Stimulated activated CD4-positive, alpha-beta T cell treated with anti-CD3 and anti-CD28 coated beads, Interleukin-4, amount 100 ng/mL, for 4 hours (primary cell): ENCODE measurements at places on chromosomes 3 and 15.

DNA sequence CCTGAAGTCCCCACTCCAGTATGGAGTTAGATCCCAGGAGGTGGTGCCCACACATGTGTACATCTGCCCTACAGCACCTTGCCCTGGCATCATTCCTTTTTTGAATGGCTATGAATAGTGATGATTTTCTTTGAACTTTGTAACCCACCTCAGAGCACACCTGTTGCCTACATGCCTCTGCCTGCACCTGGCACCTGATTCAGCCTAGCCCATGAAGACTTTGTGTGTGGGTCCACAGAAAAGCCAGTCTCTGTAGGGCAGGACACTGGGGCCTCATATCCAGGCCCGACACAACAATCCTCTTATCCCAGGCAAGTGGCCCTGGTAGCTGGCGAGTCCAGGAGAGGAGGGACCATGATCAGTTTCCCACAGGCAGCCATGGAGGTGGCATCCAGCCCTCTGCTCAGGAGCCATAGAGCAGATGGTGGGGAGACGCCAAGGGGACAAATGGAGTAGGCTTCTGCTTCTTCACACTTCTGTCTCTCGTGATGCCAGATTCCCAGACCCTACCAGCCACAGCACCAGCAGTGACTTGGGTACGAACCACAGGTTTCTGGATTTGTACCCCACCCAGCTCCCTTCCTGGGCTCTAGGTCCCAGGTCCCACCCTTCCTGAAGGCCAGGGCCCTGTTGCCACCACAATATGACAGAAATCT, 230.7 kb downstream of the UACA start:
- no peak for DNase-seq

- DNase-seq, result no peak
Observed at GRCh38 chr15:65962187-65962586, 92.9 kb downstream of the RAB11A start.

DNA sequence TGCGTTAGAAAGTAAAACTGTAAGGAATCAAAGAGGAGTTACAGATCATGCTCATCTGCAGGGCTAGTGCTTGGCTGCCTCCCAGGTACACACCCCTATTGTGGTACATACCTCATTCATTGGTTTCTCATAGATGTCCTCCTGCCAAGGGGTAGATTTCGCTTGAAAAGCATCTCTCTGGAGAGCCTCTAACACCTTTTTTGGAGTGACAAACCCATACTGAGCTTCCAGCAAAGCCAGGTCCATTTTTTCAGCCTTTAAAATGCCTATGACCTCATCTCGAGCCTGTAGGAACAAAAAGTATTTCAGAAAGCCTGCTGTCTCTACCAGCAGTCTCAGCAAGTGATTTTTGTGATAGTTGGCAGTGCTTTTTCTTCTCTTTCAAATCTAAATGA, 112.1 kb downstream of the CMSS1 start:
- DNase-seq, result no peak

DNA sequence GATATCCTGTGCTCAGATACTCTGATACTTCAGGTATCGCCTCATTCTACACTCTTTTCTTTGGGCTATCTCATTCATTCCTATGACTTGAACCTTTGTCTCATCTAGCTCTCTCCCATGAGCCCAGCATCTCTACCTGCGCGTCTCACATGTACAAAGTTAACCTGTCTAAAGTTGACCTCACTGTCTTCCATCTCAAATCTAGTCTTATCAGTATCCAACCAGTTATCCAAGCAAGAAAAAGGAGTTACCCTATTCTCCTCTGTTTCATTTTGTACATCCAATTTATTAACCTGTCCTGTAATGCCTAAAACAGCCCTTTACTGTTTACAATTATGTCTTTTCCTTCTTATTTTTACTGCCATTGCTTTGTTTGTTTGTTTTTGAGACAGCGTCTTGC, 134.2 kb downstream of the GREM1 start:
- no peak for DNase-seq

GRCh38 chr3:158508481-158508880, 62.5 kb upstream of the MLF1 start:
- DNase-seq, result no peak

- no peak for DNase-seq
Observed at GRCh38 chr3:62090519-62090918, 282.8 kb downstream of the FEZF2 start.

DNA sequence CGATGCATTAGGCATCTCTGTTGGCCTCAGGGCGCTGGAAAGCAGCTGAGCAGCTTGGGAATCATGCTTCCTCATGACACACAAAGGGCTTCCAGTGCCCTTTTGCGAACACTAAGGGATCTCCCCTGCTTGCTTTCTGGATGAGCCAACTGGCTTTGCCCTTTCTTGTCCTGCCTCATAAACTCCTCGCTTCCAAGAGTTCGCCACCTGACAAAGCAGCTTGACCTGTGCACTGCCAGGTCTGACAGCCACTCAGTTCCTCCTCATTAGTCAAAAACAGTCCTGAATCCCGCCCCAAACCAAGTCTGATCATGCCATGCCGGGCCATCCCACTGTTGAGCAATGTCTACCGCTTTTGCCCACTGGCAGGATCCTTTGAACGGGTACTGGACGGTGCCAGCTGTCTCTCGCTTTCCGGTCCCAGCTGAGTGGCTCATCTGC, 265.4 kb upstream of the LYSMD4 start:
- DNase-seq, result no peak

GRCh38 chr15:56492236-56492635, 27.3 kb upstream of the MNS1 start:
- DNase-seq, result no peak

DNA sequence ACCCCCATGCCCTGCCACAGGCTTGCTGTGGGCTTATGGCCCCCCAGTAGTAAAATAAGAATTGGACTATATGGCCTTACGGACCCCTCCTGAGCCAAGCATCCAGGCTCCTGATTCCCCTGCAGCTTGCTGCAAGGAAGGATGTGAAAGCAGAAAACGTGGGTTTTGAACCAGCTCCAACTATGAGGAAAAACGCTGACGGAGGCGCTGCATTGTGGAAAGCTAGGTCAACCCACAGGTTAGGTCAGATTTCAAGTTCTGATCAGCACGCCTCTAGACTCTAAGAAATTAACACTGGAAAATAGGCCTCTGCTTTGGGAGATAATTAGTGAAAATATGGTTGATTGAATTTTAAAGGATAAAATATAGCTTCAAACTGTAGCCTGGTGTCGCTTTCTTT, 195.4 kb upstream of the HES1 start:
- DNase-seq, result no peak

GRCh38 chr3:128151758-128152274, 1.5 kb upstream of the EEFSEC start:
- no peak for DNase-seq

DNA sequence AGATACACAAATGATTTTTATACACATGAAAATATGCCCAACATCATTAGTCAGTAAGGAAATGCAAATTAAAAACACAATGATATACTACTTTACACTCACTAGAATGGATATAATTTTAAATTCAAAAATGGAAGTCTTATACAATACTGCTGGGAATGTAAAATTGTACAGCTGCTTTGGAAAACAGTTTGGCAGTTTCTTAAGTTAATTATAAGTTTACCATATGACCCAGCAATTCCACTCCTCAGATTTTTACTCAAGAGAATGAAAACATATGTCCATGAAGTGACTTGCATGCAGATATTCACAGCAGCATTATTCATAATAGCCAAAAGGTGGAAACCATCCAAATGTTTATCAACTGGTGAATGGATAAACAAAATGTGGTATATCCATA, 281.3 kb downstream of the EPHB1 start:
- DNase-seq, result no peak

GRCh38 chr3:18018491-18019160, 276.2 kb upstream of the TBC1D5 start:
- DNase-seq, result no peak

GRCh38 chr3:99846477-99847160, 29.0 kb downstream of the CMSS1 start:
- no peak for DNase-seq

DNA sequence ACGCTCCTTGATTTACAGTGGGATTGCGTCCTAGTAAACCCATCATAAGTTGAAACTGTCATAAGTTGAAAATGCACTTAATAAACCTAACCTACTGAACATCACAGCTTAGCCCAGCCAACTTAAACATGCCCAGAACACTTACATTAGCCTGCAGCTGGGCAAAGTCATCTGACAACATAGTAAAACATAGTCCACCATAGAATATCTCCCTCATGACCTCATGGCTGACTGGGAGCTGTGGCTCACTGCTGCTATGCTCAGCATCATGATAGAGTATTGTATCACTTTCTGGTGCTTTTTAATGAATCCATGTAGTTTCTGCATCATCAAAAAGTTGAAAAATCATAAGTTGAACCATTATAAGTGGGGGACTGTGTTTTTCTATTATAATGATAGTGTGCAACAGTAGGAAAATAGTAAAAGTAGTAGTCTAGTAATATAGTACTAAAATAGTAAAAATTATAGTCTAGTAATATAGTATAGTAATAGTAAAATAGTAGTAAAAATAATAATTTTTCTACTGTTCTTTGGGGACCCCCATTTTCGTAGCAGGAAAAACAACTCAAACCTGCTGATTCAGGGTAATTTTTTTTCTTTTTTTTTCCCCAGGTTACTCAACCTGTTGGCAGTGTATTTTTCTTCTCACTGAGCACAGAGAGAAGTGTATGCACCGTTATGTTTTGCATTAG, 233.5 kb downstream of the MYRIP start:
- no peak for DNase-seq

GRCh38 chr15:89976246-89976600, 24.9 kb upstream of the ZNF710 start:
- no peak for DNase-seq

- peak; percentile 85 for DNase-seq
Observed at GRCh38 chr3:128993461-128994172, at the start of gene CFAP92. Gene CFAP92, minus strand, starts transcription at chr3:128994076. Its CDS starts 772 bp downstream, at chr3:128993304.

GRCh38 chr3:129034642-129035041, 25.9 kb upstream of the GP9 start:
- no peak for DNase-seq

GRCh38 chr3:128176276-128176833, 23.1 kb downstream of the EEFSEC start:
- DNase-seq, result no peak

- no peak for DNase-seq
Observed at GRCh38 chr15:36926427-36926825, 173.9 kb downstream of the MEIS2 start.

GRCh38 chr3:24645047-24645446, 150.4 kb upstream of the THRB start:
- no peak for DNase-seq

- DNase-seq, result no peak
Observed at GRCh38 chr3:150511122-150511821, 35.0 kb downstream of the SERP1 start.

DNA sequence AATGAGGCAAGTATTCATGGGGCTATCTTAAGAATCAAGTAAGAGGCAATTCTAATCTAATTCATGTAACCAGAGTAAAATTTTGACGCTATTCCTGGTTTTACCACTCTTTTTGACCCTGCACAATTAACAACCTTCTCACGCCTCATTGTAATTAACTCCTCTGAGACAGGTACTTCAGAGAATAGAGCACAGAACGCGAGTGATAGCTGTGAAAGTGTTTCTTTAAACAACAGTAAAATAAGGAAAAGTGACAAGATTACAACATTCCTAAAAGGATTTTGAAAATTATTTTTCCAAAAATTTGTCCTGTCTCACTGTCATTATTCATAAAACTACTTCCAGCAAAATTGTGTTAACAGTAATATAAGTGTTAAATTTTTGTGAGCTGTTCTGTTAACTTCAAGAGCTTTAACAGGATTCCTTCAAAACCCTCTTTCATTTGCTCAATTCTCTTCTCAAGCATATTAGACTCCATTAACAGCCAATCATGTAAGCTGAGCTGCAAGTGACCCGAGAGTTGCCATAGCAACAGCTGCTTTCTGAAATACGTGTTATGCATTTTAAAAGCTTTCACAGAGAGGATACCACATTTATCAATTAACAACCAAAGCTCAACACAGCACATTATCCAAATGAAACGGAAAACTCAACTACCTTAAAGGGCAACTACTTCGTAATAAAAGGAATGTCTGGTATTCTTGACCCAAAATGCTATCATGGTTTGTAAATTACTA, 93.1 kb downstream of the STAG1 start:
- DNase-seq, result no peak
